Activated CD8-positive, alpha-beta memory T cell treated with anti-CD3 and anti-CD28 coated beads for 1 hour (primary cell): ENCODE measurements at places on chromosomes 13 and 19.

GRCh38 chr13:111225810-111226546 is 94.5 kb upstream of the TEX29 start:
- no peak for DNase-seq

- DNase-seq, result no peak
Observed at GRCh38 chr19:48997972-48998371, 4.3 kb downstream of the RUVBL2 start.

GRCh38 chr13:103451656-103452055 is 385.4 kb upstream of the SLC10A2 start:
- no peak for DNase-seq

GRCh38 chr13:99357131-99357596 is 50.0 kb upstream of the GPR183 start:
- DNase-seq, result no peak

DNA sequence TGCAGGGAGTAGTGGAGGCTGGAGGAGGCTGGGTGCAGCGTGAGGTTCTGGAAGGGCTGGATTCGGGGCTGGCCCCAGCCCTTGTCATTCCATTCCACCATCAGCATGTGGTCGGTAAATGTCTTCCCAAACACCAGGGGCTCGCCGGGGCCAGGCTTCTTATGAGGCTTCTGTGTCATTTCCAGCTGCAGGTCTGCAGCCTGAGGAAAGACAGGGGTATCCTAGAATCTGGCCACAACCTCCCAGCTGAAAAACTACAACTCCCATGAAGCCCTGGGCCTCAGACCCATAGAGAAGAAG is 4.4 kb downstream of the BCAT2 start:
- DNase-seq, result no peak

GRCh38 chr13:113895436-113895835 is 31.6 kb upstream of the GAS6 start:
- no peak for DNase-seq

DNA sequence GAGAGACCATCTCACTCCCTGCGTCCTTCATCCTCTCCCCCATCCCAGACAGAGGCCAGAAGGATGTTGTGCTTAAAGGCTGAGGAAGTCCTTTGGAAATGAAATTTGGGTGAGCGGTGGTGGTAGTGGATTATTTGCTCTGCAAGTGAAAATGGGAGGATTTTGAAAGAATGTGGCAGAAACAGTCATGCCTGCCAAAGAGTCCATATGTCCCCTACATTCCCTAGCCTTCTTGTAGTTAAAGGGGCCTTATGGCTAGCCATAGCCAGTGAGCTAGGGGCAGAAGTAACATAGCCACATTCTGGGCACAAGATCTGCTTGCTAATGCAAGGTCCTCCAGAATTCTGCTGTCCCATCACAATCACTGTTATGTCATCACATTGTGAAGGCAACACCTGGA is 360.2 kb upstream of the TSHZ3 start:
- DNase-seq, result no peak

DNA sequence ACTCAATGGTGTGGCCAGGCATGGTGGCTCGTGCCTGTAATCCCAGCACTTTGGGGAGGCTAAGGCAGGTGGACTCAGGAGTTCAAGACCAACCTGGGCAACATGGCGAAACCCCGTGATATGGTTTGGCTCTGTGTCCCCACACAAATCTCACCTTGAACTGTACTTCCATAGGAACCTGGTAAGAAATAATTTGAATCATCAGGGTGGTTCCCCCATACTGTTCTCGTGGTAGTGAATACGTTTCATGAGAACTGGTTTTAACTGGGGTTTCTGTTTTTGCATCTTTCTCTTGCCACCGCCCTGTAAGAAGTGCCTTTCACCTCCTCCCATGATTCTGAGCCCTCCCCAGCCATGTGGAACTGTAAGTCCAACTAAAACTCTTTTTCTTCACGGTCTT is 49.6 kb downstream of the USP12 start:
- no peak for DNase-seq

DNA sequence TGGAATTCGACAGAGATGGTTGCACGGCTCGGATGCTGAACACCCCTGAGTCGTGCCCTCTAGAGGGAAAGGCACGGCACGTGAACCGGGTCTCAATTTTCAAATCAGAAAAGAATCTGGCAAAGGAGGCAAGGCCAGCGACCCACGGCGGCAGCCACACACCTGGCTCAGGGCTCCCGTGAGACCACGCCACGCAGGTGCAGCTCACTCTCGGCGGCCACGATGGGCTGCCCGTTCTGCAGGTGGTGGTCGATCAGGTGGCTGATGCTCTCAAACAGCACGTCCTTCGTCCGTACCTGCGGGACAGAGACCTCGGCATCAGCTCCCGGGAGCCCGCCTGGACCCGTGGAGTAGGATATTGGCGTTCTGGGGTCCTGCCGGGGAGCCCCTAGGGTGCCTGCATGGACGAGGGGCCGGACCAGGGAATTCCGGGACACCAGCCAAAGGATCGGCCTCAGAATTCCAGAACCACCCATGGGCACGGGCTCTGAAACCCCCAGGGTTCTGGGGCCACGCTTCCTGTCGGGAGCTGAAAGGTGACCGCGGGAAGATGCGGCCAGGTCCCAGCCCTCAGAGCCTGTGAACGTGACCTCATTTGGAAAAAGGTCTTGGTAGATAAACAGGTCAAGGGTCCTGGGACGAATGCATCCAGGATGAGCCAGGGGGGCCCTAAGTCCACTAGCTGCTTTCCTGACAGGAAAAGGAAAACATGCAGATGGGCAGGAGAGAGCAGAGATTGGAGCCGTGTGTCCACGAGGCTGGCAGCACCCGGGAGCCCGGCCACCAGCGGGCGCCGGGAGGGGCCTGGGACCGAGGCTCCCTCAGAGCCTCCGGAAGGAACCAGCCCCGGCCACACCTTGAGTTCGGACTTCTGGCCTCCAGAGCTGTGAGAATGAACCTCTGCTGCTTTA is 10.1 kb upstream of the C2CD4C start:
- DNase-seq, result no peak

DNA sequence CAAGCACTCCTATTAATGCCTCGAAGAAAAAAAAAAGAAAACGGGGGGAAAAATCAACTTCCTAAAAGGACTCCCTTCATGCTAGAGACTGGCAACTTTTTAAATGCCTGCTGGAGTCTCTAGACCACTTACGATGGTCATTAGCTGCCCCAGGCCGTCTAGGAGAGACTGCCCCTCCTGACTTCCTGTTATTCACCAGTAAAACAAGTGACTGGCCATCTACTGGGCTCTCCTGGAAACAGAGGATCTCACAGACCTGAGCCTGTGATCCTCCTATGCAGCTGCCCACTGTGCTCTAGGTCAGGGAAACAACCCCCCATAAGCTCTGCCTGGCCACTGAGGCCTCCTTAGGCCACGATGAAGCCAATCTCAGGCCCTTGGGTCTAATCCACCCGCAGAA is 7.4 kb downstream of the ZNF266 start:
- DNase-seq, result no peak

DNA sequence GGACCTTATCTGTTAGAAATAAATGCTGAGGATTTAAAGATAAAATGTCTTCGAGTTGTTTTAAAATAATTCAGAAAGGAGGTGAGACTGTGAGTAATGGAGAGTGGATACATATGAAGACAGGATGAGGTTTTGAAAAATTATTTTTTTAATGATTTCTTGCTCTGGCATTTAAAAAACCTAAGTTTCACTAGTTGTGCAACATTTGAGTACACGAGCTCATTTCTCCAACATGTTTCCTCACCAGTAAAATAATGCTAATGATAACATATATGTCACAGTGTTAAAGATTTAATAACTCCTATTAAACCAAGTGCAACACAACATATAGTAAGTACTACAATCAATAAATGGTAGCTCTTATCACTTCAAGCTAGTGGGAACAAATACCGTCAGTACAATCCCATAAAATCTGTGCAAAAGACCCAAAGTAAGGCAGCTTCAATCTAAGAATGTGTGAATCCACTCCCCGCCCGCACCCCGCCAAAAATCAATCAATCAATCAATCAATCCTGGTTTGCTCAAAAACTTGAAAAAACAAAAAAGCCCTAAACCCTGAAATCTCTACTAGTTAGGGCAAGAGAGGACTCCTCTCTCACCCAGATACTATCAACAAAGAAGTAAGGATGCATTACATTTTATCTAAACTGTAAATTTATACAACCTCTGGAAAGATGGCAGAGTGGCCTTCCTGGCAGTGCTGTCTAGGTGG is 1.3 kb downstream of the ALG5 start:
- no peak for DNase-seq

DNA sequence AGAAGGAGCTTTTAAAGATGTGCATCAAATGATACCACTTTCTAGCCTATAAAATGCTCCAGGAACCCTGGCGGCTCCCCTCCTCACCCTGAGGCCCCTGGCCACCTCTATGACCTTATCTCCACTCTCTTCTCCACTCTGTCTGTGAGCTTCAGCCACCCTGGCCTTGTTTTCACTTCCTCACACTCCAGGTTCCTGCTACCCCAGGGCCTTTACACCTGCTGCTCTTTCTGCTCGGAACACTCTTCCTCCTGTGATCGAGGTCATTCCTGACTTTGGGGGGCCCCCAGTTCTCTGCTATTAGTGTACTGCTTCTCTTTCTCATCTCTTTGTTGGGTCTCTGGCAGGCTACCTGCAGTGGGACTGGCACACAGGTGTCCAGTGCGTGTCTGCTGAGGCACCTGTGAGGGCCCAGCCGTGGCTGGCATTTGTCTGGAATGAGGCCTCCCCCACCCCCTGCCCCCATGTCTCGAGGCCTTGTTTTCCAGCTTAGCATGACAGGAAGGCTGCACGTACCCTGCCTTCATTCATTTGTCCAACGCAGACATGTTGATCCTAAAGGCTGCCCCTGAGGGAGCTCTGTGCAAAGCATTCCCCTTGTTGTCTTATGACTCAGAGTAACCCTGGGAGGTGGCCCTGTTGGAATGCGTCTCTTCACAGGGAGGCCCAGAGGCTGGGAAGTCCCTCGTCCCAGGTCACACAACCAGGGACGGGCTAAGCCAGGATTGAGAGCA is 2.3 kb downstream of the DDA1 start:
- DNase-seq, result no peak

GRCh38 chr19:5253406-5254110 is 87.1 kb downstream of the PTPRS start:
- no peak for DNase-seq

DNA sequence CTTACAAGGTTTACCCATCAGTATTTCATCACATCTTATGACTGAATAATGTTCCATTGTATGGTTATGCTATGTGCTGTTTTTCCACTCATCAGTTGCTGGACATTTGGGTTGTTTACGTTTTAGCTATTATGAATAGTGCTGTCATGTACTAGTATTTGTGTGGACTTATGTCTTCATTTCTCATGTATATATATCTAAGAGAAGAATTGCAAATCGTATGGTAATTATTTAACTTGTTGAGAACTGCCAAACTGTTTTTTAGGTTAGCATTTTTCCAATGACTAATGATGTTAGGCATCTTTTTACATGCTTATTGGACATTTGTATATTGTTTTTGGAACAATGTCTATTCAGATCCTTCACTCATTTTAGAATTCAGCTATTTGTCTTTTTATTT is 368.3 kb downstream of the LMO7 start:
- DNase-seq, result no peak

GRCh38 chr13:94520001-94520400 is 40.5 kb upstream of the DCT start:
- DNase-seq, result no peak

GRCh38 chr19:49070416-49070815 is 2.1 kb downstream of the KCNA7 start:
- DNase-seq, result no peak
